Stimulated activated CD8-positive, alpha-beta memory T cell treated with anti-CD3 and anti-CD28 coated beads, Interleukin-4, amount 100 ng/mL, for 48 hours (primary cell): ENCODE measurements at places on chromosomes 7 and 10.
A peak's percentile ranks its signal among the peaks of the same experiment; 100 is the strongest.

- no peak for DNase-seq
These were observed 76.3 kb downstream of the CACNB2 start for GRCh38 chr10:18216482-18216881.

DNA sequence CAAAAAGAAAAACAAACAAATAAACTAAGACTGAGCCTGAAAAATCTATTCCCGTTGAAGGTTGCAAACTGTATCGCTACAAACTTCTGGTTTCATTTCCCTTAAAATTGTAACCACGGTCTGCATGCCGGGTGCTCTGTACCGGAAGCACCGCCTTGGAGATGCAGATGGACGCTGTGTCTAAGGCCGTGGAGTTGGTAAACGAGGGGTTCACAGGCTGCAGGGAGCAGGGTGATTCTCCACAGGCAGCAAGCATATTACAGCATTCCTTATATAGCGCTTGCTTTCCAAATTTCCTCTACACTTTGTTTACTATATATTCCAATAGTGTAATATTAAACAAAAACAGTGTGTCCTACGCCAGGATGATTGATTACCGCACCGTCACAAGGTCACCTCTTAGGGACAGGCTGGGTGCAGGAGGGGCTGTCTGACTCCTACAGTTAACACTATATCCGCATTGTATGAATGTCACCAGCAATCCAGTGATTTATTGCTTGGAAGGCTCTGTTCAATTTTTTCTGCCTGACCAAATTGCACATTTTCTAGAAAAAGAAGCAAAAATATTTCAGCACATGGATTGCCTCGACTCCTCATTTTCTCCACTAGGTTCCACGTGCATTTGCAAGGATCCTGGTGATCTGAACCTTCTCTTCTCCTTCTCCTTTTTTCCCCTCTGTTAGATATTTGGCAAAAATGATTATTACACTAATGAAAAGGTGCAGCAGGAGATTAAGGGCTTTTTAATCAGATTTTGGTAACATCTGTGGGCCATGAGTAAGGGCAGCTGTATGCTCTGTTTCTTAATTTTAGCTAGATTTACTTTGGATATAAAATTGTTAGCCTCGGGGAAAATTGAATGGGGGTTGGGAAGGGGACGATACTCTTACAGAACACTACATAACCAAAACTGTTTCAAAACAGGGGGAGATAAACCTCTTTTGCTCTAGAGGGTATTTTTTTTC, 325.8 kb upstream of the MGMT start:
- DNase-seq: no peak

- no peak for DNase-seq
These were observed 51.8 kb downstream of the TACC2 start for GRCh38 chr10:122040786-122041185.

GRCh38 chr7:139619367-139619657, 95.8 kb downstream of the CLEC2L start:
- DNase-seq: no peak

DNA sequence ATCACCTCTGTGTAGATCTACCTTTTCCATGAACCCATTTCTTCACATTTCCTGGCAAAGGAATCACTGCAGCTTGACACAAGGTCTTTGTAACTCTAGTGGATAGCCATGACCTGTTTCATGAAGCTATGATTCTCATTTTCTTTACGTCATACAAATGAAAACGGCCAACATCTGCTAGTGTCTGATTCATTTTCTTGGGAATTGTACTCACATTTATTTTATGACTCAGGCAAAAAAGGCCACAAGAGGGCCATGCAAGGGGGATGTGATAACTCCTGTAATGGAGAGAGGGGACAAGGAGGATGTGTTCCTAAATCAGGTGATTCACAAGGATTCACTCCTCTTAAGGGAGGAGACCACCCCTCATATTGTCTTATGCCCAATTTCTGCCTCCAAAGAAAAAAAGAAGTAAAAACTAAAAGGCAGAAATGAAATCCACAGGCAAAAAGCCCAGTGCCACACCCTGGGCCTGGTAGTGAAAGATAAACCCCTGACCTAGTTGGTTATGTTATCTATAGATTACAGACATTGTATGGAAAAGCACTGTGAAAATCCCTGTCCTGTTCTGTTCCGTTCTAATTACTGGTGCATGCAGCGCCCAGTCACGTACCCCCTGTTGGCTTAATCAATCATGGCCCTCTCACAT, 249.9 kb downstream of the IPMK start:
- no peak for DNase-seq

GRCh38 chr7:130301501-130302020, 8.6 kb downstream of the CPA4 start:
- DNase-seq: no peak

- peak; percentile 50 for DNase-seq
These were observed 514 bp downstream of the RNF216 start for GRCh38 chr7:5780801-5781496.
